ENCODE measurements at places on chromosomes 1 and 21.

DNA sequence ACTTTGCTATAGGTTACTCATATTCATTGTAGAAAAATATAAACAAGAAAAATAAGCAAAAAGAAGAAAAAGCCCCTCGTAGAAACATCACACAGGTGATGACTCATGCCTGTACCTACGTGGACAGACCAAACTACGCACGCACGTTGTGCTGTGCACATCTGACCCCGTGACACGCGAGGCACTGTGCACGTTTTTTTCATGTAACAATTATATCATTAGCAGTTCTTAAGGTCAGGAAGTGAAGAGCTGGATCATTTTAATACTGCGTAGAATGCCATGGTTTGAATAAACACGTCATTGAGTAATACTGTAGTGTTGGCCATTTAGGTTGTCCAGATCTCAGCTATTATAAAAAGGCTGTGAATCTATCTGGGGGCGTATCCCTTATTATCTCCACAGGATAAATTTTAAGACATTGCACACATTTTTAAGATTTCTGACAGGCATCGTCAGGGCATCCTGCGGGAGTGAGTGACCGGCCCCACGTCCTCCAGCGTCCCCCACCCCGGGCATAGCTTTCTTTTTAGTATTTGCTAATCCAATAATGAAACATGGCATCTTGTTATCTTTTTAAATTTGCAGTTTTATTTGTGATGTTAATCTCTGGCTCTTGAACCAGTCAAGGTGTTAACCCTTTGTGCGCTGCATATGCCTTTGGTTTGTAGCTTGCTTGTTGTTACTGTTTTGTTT lies 23.4 kb upstream of the ADARB1 start:
- DNase-seq, result no peak

GRCh38 chr1:45397285-45397684 lies 57.0 kb upstream of the MUTYH start:
- no peak for DNase-seq

GRCh38 chr21:45109831-45110492 lies 35.6 kb downstream of the ADARB1 start:
- DNase-seq, result no peak

- no peak for DNase-seq
These were observed 1.2 kb downstream of the LRP8 start for GRCh38 chr1:53326598-53327181.

GRCh38 chr1:45134461-45134873 lies 71.9 kb downstream of the ZSWIM5 start:
- DNase-seq, result no peak

GRCh38 chr1:228956864-228957263 lies 221.6 kb downstream of the RHOU start:
- no peak for DNase-seq

- no peak for DNase-seq
These were observed 4.3 kb downstream of the BRINP2 start for GRCh38 chr1:177174921-177175634.

DNA sequence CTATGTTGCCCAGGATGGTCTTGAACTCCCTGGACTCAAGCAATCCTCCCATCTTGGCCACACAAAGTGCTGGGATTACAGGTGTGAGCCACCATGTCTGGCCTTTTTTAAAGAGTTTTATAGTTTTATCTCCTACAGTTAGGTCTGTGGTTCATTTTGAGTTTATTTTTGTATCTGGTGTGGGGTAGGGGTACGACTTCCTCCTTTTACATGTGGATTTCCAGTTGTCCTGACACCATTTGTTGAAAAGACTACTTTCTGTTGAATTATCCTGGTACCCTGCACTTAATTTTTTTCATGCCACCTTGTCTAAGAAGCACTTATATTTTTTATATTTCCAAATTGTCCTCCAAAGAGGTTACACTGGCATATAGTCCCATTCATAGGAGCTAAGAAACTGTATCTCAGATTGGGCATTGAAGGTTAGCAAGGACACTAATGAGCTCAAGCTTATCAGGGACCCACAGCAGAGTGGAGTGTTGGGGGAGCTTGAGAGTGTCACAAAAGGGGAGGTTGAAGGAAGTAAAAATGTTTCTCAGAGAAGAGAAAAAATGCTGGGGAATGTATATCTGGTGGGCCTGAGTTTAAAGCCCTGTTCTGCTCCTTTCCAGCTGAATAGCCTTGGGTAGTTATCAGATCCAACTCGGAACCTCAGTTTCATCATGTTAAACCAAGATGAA lies 23.4 kb upstream of the MEF2D start:
- no peak for DNase-seq

- no peak for DNase-seq
These were observed 41.5 kb downstream of the UBE4B start for GRCh38 chr1:10074059-10074851.

- no peak for DNase-seq
These were observed 24.2 kb upstream of the CD34 start for GRCh38 chr1:207935166-207935583.

DNA sequence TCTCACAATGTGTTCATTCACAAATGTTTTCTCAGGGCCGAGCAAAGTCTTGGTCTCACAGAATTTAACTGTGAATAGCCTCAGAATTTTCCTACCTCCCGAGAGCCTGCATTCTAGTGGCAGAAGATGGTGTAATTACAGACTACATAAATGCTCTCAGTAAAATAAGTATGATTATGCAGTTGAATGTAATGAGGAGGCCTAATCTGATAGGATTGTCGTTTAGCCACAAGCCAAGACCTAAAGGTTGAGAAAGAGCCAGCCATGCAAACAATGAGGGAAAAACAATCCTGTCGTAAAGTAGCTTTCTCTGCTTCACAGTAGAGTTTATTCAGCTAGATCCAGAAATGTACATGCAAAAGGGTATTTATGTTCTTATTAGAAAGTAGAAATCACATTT lies 607.8 kb upstream of the B3GALT2 start:
- no peak for DNase-seq

DNA sequence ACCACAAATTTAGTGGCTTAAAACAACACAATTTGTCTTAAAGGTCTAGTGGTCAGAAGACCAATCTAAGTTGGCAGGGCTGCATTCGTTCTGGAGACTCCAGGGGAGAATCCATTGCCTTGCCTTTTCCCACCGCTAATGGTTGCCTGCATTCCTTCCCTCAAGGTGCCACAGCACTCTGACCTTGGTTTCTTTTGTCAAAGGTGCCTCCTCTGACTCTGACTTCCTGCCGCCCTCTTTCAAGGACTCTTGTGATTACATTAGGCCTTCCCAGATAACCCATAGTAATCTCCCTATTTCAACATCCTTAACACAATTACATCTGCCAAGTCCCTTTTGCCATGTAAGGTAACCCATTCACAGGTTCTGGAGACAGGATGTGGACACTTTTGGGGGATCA lies 145.3 kb downstream of the S1PR1 start:
- no peak for DNase-seq

DNA sequence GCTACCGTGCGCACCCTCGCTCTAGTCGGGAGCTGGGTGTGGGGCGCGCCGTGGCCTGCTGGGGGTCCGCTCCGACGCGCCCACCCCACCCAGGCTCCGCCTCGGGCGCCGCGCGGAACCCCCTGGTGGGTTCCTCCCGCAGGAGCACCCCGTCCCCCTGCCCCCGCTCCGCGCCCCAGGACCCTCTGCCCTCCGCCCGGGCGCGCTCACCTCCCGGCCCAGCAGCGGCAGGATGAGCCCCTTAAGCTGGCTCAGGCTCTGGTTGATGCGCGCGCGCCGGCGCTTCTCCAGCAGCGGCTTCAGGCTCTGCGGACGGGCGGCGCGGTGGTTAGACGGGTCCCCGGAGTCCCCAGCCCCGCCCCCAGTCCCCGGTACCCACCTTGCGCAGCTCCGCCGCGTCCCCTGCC lies 319 bp downstream of the HES2 start:
- no peak for DNase-seq

- DNase-seq, result no peak
These were observed 439.9 kb downstream of the DISC1 start for GRCh38 chr1:232066521-232066920.

- no peak for DNase-seq
These were observed 344.5 kb downstream of the LMX1A start for GRCh38 chr1:165011991-165012531.

- no peak for DNase-seq
These were observed 2.4 kb downstream of the TMEM125 start for GRCh38 chr1:43272161-43272560.

- DNase-seq, result no peak
These were observed 2.1 kb downstream of the ETV3 start for GRCh38 chr1:157136133-157136532.

DNA sequence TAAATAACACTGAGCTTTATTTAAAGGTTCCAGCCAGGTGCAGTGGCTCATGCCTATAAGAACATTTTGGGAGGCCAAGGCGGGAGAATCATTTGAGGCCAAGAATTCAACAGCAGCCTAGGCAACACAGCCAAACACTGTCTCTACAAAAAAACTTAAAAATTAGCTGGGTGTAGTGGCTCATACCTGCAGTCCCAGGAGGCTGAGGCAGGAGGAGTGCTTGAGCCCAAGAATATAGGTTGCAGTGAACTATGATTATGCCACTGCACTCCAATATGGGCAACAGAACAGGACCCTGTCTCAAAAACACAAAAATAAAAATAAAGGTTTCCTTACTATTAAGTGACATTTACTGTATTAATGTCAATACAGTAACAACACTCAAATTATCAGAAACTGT lies 2.1 kb downstream of the TAF12 start:
- DNase-seq, result no peak

- no peak for DNase-seq
These were observed 43.1 kb upstream of the SGIP1 start for GRCh38 chr1:66490816-66491215.

GRCh38 chr21:42780617-42781016 lies 98.7 kb downstream of the WDR4 start:
- DNase-seq, result no peak

DNA sequence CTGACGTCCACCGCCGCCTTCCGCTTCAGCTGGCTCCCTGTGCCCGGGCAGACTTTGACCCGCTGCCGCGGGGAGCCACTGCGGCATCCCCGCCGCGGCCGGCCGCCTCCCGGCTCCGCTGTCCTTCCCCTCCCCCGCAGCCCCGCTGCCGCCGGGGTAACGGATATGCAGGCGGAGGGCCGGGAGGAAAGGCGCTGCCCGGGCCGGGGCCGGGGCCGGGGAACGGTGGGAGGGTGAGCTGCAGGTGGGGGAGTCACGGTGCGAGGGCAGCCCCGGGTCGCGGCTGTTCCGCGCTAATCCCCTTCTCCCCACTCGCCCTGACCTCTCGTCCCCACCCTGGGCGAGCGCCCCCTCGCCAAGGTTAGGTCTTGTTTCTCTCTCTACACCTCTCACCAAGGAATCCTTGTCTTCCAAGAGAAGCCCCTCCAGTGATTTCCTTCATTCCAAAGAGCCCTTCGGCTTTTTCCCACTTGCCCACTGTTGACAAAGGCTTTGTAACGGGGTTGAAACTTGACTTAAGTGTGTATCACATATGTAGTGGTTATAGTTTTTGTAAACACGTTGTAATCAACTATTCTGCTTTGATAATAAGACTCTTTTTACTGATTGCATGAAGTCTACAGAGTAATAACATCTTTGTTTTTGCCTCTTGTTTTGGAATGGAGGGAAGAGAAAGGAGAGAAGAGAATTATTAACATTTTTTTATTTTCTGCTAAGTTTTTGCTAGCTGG lies 669 bp downstream of the XPR1 start:
- DNase-seq, result peak; percentile 77

GRCh38 chr21:44927259-44927586 lies 6.5 kb upstream of the ITGB2 start:
- no peak for DNase-seq

GRCh38 chr1:185096531-185096930 lies 51.2 kb downstream of the RNF2 start:
- no peak for DNase-seq

DNA sequence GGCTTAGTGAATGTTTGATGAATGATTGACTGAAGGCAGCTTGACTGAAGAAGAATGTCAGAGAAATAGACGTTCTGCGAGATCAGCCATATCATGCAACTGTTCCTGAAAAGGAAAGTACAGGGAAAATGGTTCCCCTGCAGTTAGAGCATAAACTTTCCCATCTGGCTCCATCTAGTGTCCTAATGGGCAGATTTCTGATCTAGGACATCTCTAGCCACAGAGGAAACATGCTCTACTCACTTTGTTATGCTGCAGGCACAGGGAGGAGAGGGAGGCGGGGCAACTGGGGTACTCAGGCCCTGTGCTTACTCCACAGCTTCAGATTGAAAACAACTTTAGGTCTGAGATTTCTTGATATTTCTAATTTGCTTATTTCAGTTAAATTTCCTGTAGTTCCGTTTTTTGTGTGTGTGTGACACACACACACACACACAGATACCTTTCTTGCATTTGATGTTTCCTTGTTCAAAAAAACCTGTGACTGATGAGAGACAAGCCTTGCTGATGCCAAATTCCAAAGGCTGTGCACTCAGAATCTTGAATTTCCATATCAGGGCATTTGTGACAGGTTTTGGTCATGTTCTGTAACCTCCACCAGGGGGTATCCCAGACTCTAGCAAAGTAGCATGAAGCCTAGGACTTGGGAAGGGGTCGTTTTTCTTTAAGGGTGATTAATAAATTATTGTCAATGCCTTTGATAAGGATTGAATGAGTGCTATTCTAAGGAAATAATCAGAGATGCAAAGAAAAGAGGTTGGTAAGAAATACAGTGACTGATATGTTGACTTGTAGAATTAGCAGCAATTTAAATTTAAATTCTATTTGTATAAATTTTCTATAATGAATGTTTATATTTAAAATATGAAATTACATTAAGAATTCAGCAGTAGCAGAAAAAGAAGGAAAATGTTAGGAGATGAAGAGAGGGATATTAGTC lies 139.7 kb upstream of the BEND5 start:
- peak; percentile 58 for DNase-seq

DNA sequence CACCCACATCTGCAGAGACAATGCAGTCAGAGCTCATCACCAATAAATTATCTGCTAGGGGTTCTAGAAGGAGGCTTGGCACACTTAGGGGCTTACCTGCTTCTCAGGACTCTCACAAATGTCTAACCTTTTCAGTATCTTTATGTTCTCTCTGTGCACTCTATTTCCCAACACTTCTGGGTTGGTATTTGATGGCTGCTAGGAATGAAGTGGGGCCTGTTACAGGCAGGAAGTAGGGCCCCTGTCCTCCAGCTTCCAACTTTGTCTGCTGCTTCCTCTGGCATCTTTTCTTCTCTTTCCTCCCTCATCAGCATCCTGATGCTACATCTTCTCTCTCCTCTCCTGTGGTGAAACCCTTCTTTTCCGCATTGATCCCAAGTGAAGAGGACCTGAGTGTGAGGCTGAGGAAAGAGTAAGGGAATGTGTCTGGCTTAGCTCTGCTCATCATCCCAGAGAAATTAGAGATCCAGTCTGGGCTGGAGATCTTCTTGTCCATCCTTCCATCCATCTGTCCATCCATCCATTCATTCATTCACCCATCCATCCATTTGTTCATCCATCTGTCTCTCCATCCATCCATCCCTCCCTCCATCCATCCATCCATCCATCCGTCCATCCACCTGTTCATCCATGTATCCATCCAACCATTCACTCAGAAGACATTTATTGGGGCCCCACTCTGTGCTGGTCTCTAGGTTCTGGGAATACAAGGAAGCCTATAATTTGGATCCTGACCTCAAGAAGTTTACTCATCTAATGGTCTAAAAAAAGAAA lies 2.9 kb upstream of the CSRP1 start:
- no peak for DNase-seq

All from WERI-Rb-1 (cell line).